GM23248 (cell line): ENCODE measurements at places on chromosomes 4 and X.

- DNase-seq, result no peak
Measured at GRCh38 chr4:150299816-150300215, 221.6 kb downstream of the DCLK2 start.

GRCh38 chrX:66674506-66674905 is 35.6 kb upstream of the EDA2R start:
- DNase-seq, result no peak

DNA sequence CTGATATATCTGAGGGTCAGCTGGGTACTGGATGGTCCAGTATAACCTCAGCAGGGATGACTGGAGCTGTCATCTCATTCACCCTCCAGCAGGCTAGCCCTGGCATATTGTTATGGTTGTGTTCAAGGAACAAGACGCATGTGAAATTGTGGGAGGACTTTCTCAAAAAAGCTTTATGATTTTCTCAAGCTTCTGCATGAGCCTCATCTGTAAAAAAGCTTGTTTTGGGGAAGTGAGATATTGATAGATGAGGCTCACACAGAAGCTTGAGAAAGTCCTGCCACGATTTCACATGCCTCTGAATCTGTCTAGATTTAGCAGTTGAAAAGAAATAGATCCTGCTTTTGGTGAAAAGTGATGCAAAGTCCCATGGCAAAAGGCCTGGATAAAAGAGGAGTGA is 93.4 kb downstream of the SPCS3 start:
- no peak for DNase-seq

- peak; percentile 71 for DNase-seq
Measured at GRCh38 chrX:23383411-23383810, 48.8 kb downstream of the PTCHD1 start.

DNA sequence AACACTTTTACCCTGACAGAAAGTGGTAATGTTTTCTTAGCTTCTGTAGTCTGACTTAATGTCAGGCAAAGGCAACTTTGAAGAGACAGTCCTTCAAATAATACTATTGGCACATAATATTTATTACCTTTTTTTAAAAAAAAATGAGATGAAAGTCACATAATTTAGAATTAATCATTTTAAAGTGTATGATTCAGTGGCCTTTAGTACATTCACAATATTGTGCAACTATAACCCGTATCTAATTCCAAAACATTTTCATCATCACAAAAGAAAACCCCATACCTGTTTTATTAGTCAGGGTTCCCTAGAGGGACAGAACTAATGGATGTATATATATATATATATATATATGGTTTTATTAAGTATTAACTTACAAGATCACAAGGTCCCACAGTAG is 94.8 kb upstream of the TEX13A start:
- no peak for DNase-seq

- no peak for DNase-seq
Measured at GRCh38 chr4:185590982-185591381, 55.7 kb upstream of the PDLIM3 start.

GRCh38 chrX:44462850-44463249 is 79.8 kb downstream of the FUNDC1 start:
- DNase-seq, result peak; percentile 10

DNA sequence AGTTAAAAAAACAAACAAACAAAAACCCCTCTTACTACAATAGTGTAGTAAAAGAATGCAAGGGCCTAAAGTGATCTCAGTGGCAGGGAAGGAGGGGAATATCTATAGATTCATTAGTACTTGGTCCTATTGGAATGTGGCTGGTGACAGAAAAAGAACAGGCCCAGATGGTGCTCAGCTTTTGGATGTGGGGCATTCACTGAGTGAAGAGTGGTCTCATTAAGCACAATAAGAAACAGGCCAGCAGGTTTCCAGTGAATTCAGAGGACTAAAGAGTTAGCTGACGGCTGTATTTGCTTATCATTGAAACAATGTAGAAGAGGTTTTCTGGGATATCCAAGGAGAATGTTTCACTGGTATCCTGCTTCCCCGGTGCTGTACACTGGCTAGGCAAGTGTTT is 243.8 kb upstream of the HHIP start:
- no peak for DNase-seq

- DNase-seq, result peak; percentile 73
Measured at GRCh38 chr4:56512166-56512565, 6.6 kb downstream of the ARL9 start.

- DNase-seq, result no peak
Measured at GRCh38 chr4:120777459-120777858, 145.1 kb downstream of the PRDM5 start.

- peak; percentile 32 for DNase-seq
Measured at GRCh38 chrX:9676306-9676705, 89.3 kb downstream of the GPR143 start.

DNA sequence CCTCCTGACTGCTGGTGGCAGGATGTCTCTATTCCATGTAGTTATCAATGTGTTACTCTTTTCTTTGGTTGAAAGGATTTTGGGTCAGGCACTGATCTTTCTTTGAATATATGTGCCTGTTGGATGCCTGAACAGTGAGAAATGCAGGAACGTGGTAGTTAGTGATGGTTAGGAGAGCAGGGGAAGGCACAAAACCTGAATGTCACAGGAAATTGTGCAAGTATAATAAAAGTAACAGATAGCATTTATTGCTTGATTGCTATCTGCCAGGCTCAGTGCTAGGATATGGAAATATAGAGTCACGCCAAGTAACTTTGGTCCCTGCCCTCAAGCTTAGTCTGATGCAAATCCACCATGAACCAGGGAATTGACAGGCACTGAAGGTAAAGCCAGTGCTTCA is 219.8 kb upstream of the FAT1 start:
- no peak for DNase-seq

- no peak for DNase-seq
Measured at GRCh38 chr4:183057255-183057654, 41.8 kb upstream of the WWC2 start.

GRCh38 chr4:120070196-120070595 is 3.5 kb upstream of the MAD2L1 start:
- peak; percentile 66 for DNase-seq

DNA sequence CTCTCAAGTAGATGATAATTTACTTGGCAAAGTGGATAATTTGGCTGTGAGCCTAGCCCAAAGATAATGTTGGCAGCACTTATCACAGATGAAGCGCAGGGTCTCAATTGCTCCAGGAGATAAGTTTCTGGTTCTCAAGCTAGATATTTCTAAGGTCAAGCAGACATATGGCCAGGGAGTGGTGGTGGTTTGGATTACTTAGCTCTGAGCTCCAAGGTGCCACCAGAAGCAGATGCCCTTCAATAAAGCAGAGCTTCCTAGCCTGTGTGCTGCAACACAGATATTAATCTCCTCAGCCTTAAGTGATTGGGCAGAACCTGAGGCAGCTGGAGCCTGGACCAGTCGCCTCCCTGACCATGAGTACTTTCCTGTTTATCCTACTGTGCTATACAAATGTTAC is 79.2 kb upstream of the NALF2 start:
- no peak for DNase-seq

DNA sequence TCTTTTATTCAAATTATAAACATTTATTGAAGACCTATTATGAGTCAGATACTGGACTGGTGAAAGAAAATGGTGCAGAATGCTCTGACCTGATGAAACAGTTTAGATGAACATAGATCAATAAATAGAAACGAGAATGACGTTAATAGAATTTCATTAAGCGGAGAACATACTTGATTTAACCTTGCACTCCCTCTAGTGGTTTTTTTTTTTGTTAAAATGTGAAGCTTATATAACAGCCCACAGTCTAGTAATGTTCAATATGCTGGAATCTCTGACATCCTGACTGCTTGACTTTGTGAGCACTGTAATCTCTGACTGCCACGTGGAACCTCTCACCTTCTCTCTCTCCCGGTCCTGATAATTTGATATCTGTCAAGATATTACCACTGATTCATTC is 32.3 kb downstream of the HDAC8 start:
- DNase-seq, result peak; percentile 41

GRCh38 chrX:110836982-110837381 is 41.4 kb upstream of the CHRDL1 start:
- DNase-seq, result no peak

GRCh38 chr4:124111922-124112321 is 600.6 kb downstream of the ANKRD50 start:
- DNase-seq, result peak; percentile 77

GRCh38 chr4:99845708-99846469 is 29.3 kb downstream of the DAPP1 start:
- no peak for DNase-seq

DNA sequence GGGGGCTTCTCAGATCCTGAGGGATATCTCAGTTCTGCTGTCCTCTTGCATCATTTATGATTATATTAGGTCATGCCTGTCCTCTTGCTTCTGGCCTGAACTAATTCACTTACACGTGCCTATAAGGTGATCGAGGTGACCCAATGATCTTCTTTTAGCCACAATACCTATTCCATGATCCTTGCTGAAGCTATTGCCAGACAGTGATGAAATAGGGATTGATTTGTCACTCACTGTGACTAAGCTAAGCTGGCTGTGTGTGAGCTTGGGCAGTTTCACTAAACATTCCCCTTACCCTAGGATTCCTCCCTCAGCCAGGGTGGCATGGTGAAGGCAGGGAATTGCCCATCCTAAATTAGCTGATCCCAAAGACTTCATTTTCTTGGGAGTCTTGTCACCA is 19.0 kb downstream of the HADH start:
- DNase-seq, result peak; percentile 81

GRCh38 chr4:165027762-165028402 is 3.9 kb upstream of the TRIM60 start:
- DNase-seq, result no peak

GRCh38 chrX:71541210-71542022 is 8.5 kb downstream of the OGT start:
- peak; percentile 85 for DNase-seq

GRCh38 chr4:32145987-32146386 is 1425.8 kb downstream of the PCDH7 start:
- DNase-seq, result no peak

- DNase-seq, result peak; percentile 44
Measured at GRCh38 chrX:108198420-108198819, 106.8 kb downstream of the ATG4A start.

- no peak for DNase-seq
Measured at GRCh38 chr4:165678936-165679325, 194.1 kb upstream of the TLL1 start.

DNA sequence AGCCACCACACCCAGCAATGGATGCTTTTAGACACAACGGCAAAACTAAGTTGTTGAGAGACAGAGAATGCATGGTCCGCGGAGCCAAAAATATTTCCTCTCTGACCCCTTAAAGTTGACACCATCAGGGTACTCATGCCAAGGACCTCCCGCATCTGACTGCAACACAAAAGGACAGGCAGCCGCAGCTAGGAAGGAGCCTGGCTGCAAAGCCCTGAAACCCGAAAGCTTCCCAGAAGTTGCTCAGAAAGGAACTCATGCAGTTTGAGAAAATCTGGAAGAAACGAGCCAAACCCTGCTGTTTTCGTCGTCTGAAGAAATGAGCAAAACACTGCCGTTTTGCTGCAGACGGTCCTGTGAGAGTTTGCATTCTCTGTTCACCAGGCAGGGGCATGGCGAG is 16.5 kb downstream of the DHRSX start:
- peak; percentile 47 for DNase-seq

GRCh38 chr4:138749303-138749702 is 266.3 kb upstream of the NOCT start:
- DNase-seq, result peak; percentile 86

DNA sequence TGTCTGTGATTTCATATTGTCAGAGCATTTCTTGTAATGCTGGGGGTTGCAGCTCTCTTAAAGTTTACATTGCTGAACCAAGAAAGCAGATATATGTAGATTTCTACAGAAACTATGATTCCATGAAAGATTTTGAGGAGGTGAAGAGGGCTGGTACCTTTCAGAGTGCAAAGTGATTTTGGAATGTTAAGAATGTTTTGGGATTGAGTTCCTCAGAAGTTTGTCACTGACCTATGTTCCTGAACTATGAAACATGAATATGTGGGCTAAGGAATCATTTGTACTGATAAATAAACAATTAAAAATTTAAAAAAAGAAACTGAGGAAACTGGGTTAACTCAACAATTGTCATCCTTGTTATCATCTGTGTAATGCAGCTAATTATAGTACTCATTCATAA is 12.3 kb upstream of the CHIC2 start:
- peak; percentile 35 for DNase-seq

- DNase-seq, result no peak
Measured at GRCh38 chr4:118753096-118753495, 67.9 kb downstream of the METTL14 start.

DNA sequence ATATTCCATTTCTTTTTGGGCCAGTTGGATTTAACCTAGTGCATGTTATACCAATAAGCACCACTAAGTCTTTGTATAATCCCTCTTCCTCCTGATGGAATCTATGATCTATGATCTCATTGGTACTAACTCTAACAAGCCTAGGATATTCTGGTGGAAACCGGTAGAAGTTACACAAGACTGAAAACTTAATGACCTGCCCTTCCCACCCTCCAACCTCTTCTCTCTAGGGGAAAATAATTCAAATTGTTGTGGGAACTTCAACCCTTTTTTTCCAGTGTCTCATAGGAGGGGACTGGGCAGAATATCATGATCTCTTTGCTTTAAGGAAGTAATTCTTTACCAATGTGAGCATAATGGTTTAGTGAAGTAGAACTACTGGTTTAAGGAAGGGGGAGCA is 289.5 kb upstream of the BOD1L1 start:
- peak; percentile 78 for DNase-seq

- DNase-seq, result peak; percentile 69
Measured at GRCh38 chrX:119790977-119791436, 423 bp downstream of the RPL39 start.

DNA sequence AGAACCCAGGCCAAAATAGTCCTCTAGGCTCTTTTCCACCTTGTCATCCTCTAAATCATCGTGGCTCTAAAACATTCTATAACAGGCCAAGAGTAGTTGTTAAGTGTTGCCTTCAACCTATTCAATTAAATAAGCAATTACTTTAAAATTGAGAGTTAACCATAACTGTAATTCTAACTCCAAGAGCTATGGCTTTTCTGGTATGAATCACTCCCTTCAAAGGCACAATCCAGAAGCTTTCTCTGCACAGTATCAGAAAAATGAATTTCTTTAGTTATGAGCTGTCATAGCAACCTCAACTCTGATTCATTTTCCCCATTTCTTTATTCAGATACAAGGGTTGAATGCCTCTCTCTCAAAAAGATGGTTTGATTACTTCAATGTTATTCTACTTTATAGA is 21.7 kb downstream of the INPP4B start:
- DNase-seq, result peak; percentile 68

DNA sequence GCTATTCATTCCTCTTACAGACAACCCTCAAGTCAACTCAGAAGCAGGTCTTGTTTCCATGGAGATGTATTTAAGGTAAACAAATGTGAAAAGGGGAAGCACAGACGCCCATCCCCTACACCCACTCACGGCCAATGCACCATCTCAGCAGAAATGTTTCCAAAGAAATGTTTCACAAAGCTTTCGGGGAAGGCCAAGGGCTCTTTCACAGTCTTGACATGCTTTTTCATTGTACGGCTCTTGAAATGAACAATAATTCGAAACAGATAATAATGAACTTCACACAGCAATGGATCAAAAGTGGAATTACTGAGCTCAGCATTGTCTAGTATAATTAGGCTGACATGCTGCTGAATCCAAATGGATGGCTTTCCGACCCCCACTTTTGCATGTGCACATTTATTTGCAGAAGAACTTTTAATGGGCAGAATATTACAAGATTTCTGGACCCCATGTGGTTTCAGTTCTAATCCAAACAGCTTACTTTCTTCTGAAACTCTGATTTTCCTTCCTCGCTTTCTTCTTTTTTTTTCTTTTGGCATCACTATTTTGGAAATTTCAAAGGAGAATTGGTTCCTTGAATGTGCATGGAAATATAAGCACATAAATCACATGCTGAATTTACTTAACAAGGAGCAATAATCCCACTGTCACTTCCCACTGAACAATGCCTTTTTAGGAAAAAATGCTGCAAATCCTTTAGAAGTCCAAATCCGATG is 160.9 kb downstream of the SMIM20 start:
- DNase-seq, result no peak
